CD4-positive, alpha-beta memory T cell (primary cell): ENCODE measurements at places on chromosomes 5 and 9.

DNA sequence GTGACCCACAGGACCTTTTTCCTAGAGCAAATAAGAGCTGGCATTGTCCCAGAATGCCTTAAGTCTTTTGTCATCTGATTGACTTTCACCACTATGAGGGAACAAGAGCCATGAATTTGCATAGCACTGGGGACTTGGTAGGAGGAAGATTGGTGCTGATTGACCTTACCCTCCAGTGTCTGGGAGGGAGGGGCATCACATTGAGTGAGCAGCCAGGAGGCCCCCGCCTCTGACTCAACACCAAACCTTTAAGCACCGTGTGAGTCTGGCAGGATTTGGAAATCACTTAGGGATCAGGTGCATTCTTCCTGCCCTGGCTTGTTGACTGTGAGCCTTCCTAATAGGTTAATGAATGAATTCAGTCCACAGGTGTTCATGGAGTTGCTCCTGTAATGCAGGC is 40.7 kb downstream of the WNK2 start:
- no peak for DNase-seq

- DNase-seq: no peak
Observed at GRCh38 chr5:61302200-61302563, 29.9 kb upstream of the ZSWIM6 start.

DNA sequence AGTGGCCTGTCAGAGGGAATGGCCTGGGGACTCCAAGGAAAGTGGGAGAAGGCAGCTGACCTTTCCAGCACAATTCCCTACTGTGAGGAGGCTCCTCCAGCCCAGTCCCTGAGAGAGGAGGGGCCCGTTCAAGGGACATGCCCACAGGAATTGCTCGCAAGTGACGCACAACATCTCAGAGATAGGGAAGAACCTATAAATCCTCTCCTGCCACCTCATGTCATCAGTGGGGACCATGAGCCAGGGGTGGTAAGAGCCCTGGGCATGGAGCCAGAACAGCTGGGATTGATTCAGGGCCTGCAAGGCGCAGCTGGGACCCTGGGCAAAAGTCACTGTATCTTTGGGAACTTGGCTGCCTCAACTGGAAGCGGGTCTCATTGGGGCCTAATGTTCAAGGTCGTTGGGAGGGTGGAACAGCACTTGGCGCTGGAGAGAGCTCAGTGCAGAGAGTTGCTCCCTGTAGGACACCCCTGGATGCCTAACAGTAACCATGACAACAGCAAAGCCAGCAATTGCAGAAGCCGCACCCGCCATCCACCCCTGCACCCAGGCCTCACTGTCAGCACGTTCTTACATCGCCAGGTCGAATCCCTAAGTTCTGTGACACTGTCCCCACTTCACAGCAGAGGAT is 41.3 kb upstream of the ORM1 start:
- no peak for DNase-seq

DNA sequence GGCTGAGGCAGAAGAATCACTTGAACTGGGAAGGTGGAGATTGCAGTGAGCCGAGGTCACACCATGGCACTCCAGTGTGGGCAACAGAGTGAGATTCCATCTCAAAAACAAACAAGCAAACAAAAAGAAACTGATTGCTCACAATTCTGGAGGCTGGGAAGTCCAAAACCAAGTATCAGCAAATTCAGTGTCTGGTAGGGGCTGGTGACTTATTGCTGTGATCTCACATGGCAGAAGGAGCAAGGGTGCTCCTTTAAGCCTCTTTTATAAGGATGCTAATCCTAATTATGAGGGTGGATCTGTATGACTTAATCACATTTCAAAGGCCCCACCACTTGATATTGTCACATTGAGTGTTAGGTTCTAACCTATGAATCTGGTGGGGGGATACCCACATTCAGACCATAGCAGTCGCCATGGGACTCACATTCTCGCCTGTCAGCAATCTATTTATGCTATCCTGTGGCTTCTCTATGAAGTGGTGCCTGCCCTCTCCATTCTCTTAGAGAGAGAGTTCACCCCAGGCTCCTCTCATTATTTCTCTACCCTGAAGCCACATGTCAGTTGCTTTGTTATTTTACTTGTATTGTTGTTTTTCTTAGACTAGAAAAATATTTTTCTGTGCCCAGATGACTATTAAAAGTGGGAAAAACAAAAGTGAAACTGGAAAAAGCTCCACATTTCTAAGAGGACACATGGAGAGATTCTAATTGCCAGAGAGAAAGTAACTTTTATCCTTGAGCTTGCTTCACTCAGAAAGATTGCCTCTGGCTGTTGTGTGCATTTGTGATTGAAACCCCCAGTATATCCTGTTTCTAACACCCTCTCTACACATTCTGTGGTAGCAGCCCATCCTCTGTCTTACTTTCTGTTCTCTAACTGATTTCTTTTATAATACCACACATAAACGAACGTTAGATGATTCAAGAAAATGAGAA is 18.8 kb upstream of the PRLR start:
- no peak for DNase-seq

- DNase-seq: no peak
Observed at GRCh38 chr5:173716058-173716682, 99.7 kb upstream of the BOD1 start.

GRCh38 chr5:43643750-43644149 is 40.8 kb downstream of the NNT start:
- DNase-seq: no peak

- no peak for DNase-seq
Observed at GRCh38 chr9:131554843-131555351, 9.6 kb downstream of the PRRT1B start.

- DNase-seq: no peak
Observed at GRCh38 chr5:73985145-73985544, 359.1 kb downstream of the ARHGEF28 start.

GRCh38 chr5:107361945-107362344 is 308.8 kb downstream of the EFNA5 start:
- DNase-seq: no peak

DNA sequence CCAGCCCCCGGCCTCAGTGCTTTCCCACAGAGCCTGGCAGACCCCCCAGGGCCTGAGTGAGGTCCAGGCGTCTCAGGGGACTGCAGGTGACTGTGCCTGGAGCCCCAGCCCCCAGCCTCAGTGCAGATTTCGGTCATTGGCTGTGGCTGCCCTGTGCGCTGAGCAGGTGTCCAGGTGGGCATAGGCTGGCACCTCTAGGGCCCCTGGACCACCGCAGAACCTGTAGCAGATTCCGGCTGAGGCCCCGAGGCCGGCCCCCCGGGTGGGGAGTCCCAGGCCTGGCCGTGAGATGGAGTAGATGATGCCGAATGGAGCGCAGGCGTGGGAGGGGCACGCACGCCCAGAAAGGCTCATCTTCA is 12.1 kb downstream of the EXD3 start:
- DNase-seq: no peak

DNA sequence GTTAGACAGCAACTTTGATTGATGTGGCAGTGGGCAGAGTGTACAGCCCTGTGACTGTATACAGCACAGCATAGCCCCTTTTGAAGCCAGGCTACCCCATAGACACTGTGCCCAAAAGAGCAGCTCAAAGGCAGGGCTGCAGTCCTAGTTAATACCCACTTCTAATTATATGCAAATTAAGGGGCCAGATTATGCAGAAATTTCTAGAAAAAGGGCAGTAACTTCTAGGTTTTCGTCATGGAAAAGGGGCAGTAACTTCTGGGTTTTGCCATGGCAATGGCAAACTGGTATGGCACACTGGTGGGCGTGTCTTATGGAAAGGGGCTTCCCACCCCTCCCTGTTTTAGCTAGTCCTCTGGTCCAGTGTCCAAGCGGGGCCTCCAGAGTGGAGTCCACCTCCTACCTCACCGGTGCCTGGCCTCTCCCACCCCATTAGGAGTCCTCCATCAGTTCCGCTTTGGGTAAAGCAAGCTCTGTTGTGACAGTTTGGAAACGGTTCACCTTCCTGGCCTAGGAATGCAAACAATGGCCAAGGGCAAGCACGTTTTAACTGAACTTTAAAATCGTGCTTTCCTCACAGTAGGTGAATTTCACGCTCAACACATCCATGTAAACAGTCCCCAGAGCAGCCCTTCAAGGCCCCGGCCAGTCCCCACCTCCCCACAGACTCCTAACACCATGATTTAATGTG is 5.6 kb downstream of the ADAMTS13 start:
- no peak for DNase-seq

- no peak for DNase-seq
Observed at GRCh38 chr5:161713042-161713441, 27.5 kb downstream of the GABRA6 start.

DNA sequence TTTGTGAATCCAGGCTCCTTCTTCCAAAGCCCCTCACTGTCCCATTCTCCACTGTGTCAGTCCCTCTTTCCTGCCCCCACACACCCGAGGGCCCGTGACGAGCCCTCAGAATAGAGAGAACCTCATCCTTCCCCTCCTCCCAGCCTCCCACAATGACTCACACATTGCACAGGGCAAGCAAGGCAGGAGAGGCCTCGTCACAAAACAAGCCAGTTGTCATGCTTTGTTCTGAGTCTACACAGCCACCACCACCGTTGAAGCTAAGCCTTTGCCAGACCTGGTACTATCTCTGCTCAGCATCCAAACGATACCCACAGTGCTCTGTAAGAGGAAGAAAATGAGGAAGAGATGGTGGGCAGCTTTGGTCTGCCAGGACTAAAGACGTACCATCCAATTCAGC is 142.2 kb upstream of the ZNF366 start:
- DNase-seq: no peak

- DNase-seq: no peak
Observed at GRCh38 chr9:2697492-2697891, 19.8 kb upstream of the KCNV2 start.

DNA sequence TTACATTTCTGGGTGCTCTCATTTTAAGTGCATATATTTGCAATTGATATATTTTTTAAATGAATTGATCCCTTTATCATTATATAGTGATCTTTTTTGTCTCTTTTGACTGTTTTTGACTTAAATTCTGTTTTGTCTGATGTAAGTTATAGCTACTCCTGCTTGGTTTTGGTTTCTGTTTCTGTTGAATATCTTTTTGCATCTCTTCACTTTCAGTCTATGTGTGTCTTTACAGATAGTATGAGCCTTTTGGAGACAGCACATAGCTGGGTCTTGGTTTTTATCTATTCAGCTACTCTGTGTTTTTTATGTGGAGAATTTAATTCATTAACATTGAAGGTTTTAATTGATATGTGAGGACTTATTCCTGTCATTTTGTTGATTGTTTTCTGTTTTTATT is 311.3 kb downstream of the SPATA31D1 start:
- no peak for DNase-seq

GRCh38 chr9:126327006-126327713 is 531 bp downstream of the MVB12B start:
- peak; percentile 17 for DNase-seq

- no peak for DNase-seq
Observed at GRCh38 chr5:98217138-98217537, 556.3 kb upstream of the RGMB start.

DNA sequence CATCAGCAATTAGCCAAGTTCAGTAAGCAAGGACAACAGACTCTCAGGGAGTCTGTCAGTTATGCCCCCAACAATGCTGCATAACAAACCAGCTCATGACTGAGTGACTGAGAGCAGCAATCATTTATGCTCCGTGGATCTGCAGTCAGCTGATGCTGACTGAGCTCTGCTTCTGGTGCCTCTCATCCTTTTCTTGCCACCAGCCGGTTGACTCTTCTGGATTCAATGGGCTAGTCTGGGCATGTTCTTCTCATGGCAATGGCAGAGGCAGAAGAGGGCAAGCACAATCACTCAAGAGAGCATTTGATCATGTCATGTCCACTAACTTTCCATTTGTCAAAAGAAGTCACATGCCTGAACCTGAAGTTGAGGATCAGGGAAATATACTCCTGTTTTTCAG is 157.0 kb upstream of the NTRK2 start:
- no peak for DNase-seq
